Stimulated activated CD4-positive, alpha-beta T cell treated with anti-CD3 and anti-CD28 coated beads, Interleukin-1b, Interleukin-23, amount 100 ng/mL, for 4 hours (primary cell): ENCODE measurements at places on chromosomes 2 and 18.

DNA sequence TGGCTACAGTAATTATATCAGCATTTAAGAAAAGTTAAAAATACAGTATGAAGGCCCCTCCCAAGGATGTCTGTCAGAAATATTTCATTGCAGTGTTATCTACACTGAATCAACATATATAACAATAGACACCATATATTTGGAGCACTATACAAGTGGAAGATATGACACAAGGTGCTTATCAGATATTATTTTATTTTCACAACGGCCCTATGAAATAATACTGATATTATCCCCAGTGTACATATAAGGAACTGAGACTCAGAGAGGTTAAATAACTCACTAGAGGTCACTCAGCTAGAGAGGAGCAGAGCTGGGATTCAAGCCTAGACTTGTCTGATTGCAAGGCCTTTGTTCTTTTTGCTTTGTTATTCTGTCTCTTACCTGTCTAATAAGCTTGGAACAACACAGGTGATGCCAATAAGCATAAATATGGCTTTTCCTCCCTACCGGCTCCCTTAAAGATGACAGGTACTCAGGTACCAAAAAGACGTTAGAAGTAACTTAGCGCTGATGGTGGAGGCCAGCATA is 4.7 kb upstream of the SLC40A1 start:
- no peak for DNase-seq

- DNase-seq = no peak
Measured at GRCh38 chr2:217248312-217248935, 388.6 kb upstream of the TNP1 start.

GRCh38 chr2:66830881-66831280 is 396.0 kb downstream of the MEIS1 start:
- no peak for DNase-seq

DNA sequence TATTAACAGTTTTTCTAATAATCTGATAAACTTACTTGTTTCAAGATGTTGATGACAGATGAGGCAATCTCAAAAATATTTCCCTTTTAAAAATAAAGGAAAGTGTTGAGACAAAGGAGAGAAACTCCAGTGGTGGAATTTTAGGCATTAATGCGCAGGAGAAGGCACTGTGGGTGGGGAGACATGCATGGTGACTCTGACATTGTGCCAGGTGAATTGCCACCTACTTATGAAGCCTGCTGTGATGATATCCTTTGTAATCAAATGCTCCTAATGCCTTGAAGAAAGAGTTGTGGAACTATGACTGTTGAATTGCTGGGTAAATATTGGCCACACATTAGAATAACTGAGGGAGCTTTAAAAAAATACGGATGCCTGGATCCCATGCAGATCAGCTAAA is 101.4 kb downstream of the PLA2R1 start:
- no peak for DNase-seq

DNA sequence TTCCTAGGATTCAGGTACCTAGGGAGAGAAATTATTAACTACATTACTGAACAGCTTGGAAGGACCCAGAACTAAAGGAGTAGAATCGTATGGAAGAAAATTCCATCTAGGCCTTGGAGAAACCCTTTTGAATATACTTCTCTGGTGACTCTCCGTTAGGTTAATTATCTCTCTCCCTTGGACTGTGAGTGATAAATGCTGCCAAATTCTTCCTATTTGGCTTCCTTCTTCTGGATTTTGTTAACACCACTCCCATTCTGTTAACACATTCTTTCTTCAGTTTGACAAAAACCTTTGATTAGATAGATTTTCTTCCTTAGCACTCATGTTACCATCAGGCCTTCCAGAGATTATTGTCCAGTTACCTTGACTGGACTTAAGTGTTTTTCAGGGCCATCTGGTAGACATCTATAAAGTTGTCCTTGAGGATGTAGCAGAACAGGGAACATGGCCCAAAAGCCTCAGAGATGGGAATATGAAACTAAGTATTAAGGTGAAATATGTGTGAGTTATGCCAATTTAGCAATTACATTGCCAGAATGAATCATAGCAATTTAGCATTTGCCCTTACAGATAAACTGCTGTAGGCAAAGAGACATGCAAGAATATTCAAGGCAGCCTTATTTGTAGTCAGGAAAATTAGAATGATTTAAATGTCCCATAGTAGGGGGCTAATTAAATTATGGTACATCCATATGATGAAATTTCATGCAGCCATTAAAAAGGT is 6.7 kb downstream of the CYP27A1 start:
- no peak for DNase-seq

GRCh38 chr2:174603280-174603679 is 5.7 kb upstream of the WIPF1 start:
- no peak for DNase-seq

- no peak for DNase-seq
Measured at GRCh38 chr2:162072181-162072702, 1.8 kb downstream of the DPP4 start.
